ENCODE measurements at places on chromosomes 11 and 22.
A peak's percentile ranks its signal among the peaks of the same experiment; 100 is the strongest.

GRCh38 chr11:113667801-113668200 lies 38.3 kb downstream of the TMPRSS5 start:
- DNase-seq = no peak

- no peak for DNase-seq
Observed at GRCh38 chr11:125165843-125166763, 1.6 kb downstream of the PKNOX2 start.

GRCh38 chr22:24190596-24191208 lies 9.4 kb downstream of the SUSD2 start:
- no peak for DNase-seq

GRCh38 chr11:79708319-79708932 lies 267.6 kb upstream of the TENM4 start:
- no peak for DNase-seq

- DNase-seq = no peak
Observed at GRCh38 chr11:108870373-108871020, 205.6 kb downstream of the DDX10 start.

- no peak for DNase-seq
Observed at GRCh38 chr11:117916956-117917355, 12.2 kb downstream of the TMPRSS13 start.

DNA sequence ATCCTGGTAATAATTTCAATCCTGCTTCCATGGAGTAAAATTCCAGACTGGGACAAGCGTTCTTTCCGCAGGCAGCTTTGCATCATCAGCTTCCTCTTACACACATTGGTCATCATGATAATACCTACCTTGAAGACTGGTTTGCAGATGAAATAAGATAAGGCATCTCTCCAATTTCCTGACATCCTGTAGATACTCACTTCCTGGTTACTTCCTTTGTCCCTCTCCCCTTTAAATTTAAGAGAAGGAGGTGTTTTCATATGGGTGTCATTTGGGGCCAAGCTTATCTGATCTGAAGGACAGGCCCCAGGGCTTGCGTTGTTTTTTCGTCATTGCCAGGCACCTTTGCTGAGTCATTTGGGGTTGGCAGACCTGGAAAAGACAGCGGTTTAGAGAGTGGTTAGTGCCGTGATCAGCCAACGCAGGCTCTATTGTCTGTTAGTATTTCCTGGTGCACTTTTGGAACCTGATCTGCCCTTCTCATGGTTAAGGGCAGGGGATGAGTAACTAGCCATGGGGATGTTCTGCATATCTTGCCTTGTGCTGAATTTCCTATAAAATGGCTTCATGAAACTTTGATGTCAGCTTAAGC lies 24.1 kb downstream of the GRAMD1B start:
- peak; percentile 6 for DNase-seq

DNA sequence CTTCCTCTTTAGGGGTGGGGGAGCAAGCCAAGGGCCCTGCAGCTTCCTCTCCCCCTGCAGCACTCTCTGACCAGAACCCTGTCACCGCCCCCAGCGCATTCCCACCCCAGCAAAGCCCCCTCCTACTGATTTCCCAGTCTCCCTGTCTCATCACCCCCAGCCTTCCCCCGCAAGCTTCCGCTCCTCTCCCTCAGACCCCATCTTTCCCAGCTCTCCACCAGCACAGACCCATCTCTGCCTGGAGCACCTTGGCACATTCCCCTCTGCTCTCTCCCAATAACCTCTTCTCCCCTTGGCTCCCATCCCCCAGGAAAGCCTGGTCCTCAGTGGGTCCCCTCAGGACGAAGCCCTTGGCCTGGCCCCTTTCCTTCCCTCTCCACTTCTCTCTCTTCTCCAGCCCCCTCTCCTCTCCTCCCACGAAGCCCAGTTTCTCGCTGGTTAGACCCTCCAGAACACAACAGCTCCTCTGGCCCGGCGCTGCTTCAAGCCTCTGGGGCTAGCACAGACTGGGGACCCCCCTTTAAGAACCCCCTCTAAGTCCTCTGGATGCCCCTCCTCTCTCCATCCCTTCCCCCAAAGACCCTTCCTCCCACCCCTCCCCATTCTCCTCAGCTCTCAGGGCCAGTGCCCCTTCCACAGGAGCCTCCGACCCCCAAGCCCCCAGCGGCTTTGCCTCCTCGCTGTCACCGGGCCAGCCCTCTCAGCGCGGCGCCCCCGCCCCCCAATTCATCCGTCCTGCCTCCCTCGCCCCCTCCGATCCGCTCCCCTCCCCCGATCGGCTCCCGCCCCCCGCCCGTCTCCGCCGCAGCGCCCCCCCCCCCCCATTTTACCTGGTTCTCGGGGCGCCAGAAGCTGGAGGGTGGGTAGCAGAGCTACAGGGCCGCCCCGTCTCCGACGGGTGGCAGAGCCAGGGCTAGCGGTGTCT lies 594 bp downstream of the NRXN2 start:
- no peak for DNase-seq

GRCh38 chr11:21861314-21861713 lies 331.6 kb upstream of the ANO5 start:
- no peak for DNase-seq

DNA sequence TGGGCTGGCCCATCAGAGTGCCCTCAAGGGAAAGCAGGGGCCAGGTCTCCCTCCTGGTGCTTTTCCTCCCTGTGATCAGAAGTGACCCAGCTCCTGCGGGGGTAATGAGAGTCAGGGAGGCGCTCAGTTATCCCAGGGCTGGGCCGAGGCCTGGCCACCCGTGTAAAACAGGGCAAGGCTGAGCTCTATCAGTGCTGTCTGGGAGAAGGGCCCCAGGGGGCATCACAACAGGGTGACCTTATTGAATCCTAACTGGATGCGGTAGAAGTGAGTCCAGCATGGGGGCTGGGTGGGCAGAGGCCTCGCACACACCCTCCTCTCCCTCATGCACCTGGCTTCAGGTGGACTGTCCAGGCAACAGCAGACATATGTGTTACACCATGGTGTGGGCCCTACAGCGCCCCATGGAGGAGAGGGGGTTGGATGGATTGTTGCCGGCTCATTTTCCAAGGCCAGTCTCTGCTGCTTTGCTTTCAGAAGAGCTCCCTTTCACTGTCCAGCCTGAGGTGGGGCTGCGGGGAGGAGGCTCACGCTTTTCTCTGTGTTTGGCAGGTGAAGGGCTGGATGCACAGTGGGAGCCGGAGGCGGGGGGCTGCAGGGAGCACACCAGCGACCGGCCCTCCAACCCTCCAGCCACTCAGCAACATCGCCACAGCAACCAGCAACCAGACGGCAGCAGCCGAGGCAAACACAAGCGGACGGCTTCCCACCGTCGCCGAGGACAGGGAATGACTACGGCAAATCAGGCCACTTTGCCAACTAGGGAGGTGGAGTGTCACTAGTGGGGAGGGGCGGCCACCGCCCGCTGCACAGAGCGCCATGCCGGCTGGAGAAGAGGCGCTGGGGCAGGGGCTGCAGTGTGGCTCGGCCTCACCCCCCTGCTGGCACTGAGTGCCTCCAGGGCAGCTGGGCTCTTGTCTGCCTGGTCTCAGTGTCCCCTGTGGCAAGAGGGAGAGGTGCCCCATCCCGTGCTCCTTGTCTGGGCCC lies 24.7 kb downstream of the GNAZ start:
- no peak for DNase-seq

- DNase-seq = no peak
Observed at GRCh38 chr11:76008474-76008873, 193.5 kb downstream of the UVRAG start.

DNA sequence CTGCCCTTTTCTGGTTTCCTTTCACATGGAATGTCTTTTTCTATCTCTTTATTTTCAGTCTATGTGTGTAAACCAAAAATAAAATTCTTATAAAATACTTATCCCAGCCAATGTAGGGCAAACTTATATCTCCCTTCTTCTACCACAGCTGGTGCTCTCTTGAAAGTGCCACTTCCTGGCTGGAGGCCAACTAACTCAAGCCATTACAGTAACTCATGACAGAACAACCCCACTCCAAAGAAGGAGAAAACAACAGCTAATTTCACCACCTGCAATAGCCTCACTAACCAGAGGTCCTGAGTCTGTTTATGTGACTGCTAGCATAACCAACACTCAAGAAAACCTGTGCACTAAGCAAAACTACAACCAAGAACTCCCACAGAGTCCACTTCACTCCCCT lies 74.9 kb upstream of the DBX1 start:
- no peak for DNase-seq

GRCh38 chr11:110453684-110454354 lies 24.1 kb downstream of the FDX1 start:
- no peak for DNase-seq

DNA sequence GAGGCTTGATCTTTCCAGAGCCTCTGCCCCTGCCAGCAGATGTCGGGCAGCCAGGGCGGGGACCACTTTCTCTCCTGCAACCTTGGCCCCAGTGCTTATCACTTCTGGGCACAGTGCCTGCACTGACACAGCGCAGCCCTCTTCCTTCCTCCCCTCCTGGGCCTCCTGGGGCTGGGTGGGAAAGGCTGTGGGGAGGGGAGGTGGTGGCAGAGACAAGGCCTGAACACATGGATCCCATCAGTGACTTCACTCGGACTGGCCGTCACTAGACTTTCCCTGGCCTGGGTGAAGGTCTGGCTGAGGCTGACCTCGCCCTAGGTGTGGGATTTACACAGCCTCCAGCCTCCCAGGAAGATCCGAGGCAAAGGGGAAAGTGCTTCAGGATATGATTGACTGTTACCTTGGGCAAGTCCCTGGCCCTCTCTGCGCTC lies 68.1 kb downstream of the LRRC32 start:
- DNase-seq = no peak

DNA sequence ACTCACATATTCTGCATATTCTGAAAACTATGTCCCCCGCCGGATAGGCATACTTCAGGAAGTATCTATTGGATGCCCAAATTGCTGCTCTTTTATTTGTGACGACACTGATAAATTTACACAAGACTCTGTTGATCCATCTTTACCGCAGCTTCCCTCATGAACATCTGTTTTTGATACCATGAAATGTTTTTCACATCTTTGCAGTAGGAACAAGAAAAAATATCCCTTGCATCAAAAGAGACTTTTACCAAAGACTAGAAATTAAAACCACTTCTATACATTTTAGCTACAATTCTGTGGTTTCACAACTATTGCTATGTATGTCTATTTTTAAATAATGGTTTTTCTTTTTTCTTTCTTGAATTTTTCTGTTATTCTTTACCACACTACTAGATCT lies 15.3 kb downstream of the POU2AF2 start:
- no peak for DNase-seq

DNA sequence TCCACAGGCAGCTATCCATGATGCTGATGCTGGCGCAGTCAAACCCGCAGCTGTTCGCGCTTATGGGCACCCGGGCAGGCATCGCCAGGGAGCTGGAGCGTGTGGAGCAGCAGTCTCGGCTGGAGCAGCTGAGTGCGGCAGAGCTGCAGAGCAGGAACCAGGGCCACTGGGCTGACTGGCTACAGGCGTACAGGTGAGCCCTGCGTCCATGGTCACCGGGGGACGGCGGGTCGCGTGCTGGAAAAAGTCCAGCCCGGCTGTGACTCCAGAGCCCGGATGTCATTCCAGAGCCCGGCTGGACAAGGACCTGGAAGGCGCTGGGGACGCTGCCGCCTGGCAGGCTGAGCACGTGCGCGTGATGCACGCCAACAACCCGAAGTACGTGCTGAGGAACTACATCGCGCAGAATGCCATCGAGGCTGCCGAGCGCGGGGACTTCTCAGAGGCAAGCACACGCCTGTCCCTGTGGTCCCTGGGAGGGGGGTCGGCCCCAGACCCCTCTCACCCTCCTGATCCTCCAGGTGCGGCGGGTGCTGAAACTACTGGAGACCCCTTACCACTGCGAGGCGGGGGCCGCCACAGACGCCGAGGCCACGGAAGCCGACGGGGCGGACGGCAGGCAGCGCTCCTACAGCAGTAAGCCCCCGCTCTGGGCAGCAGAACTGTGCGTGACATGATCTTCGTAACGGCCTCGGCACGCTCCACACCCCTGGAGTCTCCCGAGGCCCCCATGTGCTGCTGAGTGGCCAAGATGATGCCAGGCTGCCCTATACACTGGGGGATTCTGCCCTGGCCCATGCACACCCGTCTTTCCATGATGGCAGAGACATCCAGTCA lies 16.1 kb downstream of the SELENOO start:
- no peak for DNase-seq

DNA sequence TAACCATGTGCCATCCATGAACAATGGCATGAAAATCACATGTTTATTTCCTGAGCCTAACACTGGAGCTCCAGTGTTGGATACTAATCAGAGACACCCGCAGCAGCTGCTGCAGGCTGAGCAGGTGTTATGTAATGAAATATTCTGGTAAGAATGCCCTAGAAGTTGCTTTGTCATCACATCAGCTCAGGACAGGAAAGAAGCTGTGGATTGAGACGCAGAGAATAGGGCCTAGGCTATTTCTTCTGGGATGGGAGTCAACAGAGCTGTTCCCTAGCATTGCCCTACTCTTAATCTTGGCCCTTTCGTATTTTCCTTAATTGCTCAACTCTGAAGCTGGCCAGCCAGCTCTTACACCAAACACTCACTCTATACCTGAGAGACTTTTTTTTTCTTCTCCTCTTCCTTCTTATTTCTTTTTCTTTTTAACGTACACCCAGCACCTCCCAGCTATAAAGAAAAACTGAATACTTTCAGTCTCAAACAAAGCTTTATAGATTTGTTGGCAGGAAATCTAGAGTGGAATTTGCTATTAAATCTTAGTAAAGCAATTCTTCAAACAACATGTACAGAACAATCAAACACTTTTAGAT lies 31.9 kb downstream of the RASSF10 start:
- DNase-seq = no peak

DNA sequence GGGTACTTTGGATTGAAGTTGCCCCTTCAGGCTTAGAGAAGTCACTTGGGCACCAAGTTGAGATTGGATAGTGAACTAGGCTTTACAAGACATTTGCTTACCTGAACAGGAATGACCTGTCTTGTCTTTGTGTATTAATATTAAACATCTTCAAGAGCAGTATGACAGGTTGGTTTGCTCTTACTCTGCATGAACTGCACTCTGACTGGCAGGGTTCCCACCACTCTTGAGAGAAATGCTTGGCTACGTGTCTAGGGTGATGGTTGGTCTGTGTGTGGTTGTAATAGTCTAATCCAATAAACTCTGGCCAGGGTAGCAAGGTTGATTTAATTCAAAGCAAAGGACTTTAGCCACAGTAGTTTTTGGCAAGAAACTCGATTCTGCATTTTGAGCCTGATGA lies 20.1 kb upstream of the SPTBN2 start:
- no peak for DNase-seq

DNA sequence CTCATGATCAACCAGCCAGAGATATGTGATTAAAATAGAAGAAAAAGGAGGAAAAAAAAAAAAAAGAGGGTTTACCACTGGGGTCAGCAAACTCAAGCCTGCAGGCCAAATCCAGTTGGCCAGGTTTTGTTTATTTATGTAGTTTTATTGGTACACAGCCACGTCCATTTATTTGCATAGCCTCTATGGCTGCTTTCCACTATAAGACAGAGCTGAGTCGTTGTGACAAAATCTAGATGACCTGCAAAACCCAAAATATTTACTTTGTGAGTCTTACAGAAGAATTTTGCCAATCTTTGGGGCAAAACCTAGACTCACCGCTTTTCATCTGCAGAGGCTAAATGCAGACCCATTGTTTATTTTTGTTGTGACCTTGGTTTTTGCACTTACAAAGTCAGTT lies 87.1 kb downstream of the TENM4 start:
- no peak for DNase-seq

- no peak for DNase-seq
Observed at GRCh38 chr11:50178737-50179136, 146.1 kb downstream of the OR4C45 start.

GRCh38 chr22:28442264-28442710 lies 237.4 kb downstream of the TTC28 start:
- DNase-seq = peak; percentile 61
